ENCODE measurements at places on chromosomes 4 and X.
A peak's percentile ranks its signal among the peaks of the same experiment; 100 is the strongest.

- no peak for DNase-seq
Measured at GRCh38 chrX:116232833-116233232, 62.3 kb downstream of the AGTR2 start.

GRCh38 chrX:13091111-13091765, 46.8 kb upstream of the FAM9C start:
- DNase-seq: no peak

- DNase-seq: no peak
Measured at GRCh38 chr4:15410750-15411149, 17.1 kb upstream of the C1QTNF7 start.

DNA sequence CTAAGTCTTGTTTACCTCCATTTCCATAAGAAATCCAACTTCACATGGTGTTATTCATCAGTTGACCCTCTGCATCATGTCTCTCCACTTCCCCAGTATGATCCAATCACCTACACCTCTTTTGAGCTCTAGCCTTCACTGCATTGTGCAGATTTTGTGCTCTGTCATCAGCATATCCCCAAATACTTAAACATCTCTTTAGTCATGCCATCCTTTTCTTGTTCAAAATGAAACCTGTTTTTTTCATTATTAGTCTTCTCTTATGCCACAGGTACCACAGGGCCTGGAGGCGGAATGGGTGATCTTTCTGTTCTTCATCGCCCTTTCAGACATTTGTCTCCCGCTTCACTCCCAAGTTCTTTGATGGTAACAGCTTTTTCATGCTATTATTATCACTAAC, 382.7 kb upstream of the GALNTL6 start:
- DNase-seq: no peak

GRCh38 chr4:10029403-10029802, 8.1 kb upstream of the SLC2A9 start:
- DNase-seq: no peak

DNA sequence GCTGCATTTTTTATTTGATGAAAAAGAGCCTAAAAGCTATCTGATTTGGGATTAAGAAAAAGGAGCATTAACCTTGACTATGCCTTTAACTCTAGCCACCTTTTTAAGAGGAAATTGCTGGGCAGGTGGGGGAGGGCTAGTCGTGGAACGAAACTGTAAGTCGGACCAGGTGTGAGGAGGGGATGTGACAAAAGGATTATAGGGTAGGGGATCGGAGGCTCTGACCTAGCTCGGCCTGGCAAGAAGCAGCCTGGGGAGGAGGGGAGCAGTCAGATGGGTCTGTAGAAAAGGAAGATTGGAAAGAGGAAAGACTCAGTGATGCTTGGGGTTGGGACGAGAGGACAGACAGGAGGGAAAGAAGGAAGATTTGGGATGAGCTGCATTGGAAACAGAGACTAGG, 21.1 kb upstream of the SPCS3 start:
- no peak for DNase-seq

DNA sequence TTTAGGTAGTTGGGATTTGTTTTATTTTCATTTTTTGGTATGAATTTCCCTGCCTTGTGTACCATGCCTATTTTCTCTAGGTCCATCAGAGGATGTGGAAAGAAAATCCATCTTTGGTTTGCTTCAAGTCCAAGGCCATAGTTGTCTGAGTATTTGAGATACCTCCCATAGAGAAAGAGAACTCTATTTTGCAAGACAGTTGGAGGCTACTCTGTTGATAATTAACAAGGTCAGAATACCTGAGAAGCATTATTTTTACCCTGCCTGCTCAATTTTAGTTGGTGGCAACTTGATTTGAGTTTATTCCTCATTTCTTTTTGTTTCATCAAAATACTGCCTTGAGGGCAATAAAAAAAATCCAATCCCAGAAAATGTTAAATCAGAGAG, 30.8 kb downstream of the BMP3 start:
- no peak for DNase-seq

DNA sequence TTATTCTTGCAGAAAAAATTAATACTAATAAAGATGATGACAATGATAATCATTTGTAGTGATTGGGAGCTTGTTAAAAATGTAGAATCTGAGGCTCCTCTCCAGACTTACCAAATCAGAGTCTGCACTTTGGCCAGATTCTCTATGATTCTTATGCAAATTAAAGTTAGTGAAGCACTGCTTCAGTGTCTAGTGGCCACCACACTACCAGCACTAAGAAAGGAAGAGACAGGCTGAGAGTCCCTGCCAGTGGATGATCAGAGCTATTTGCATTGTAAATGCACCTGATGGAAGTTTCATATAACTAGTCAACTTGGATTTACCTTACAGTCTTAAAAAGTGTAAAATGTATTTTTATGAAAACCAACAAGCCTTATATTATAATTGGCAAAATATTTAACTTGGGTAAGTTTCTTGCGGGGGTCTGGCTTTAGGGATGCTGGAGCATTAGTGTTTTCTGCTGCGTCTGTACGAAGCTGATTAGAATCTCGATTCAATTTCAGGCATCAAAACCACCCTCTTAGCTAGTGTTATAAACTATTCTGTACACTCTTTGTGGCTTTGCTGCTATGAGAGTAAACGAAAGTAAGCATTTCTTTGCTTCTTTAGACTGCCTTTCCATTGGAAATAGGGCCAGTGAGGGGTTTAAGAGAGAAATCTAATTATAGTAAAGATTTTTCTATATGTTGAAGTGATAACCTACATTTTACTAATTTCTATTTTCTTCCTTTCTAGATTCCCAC, 114.1 kb downstream of the TLL1 start:
- no peak for DNase-seq

GRCh38 chr4:15353207-15353606, 74.6 kb upstream of the C1QTNF7 start:
- DNase-seq: no peak

DNA sequence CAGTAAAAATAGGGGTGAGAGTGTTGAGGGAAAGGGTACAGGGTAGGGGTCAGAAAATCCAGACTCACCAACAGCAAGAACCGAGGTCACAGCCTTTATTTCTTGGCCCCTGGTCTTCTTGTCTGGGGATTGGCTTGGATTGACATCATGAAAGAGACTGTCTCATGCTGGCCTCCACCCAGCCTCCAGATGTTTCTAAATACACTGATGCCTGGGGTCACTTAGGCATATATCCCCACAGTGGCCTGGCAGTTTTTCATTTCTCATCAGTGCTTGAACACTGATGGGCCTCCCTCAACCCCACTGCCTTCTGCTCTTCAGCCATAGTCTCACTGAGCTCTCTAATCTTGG, 173.9 kb downstream of the RTL9 start:
- DNase-seq: no peak

DNA sequence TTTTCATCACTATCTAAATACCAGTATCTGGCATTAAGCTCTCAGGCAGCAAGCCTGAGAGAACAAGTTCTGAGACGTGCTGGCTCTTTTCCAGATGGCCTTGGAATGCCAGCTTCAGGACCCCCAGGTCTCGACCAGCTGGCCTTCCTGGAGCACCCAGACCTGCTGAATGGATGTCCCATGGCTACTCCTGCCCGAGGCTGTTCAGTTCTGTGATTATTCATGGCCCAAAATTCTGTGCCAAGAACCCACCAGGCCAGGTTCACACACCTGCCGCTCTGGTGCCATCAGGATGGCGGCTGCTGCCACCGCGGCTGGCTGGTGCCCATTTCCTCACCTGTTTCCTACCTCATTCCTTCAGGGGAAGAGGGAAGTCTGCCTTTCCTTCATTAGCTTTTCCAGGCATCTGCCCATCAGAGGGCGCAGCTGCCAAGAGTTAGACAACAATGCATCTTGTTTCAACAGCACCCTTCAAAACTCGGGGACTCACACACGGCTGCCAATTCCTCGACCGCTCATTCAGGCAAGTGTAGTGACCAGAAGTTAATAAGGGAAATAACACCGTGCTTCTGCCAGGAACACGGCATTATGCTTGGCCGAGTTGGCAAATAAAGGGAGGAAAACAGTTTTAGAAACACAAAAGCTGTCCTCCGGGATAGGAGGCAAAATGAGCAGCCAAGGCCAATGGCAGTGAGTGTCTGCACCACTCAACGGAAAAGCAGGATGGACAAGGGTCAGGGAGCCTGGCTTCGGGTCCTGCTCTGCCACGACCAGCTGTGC, 173.8 kb downstream of the NSUN7 start:
- DNase-seq: no peak

- DNase-seq: no peak
Measured at GRCh38 chrX:40182615-40183014, 84.9 kb upstream of the BCOR start.

- DNase-seq: no peak
Measured at GRCh38 chrX:135984791-135985156, 461 bp upstream of the SLC9A6 start.

GRCh38 chr4:163087805-163088204, 78.9 kb downstream of the NAF1 start:
- DNase-seq: no peak

GRCh38 chrX:6227453-6227835, 1.2 kb downstream of the NLGN4X start:
- no peak for DNase-seq

GRCh38 chr4:24674279-24674678, 89.9 kb upstream of the DHX15 start:
- no peak for DNase-seq

- no peak for DNase-seq
Measured at GRCh38 chr4:3771164-3771809, 5.1 kb downstream of the ADRA2C start.

- DNase-seq: no peak
Measured at GRCh38 chr4:3250956-3251690, 2.2 kb downstream of the MSANTD1 start.

DNA sequence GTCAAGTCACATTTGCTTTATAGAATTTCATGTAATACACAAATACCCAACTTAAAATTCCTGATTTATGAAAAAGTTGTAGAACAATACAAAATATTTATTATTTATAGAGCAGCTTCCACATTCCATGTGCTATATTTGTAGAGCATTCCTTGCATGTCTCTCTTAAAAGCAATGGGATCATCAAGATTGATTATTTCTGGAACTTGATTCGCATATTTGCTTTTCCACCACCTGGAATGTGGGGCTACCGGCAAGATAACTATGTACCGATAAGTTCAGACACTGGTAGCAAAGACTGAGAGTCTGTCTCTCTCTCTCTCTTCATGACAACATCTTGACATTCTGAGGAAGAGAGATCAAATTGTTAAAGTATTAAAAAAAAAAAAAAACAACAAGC, 59.3 kb downstream of the MAPK10 start:
- no peak for DNase-seq

GRCh38 chrX:19540076-19540475, 24.8 kb upstream of the MAP3K15 start:
- DNase-seq: no peak

- DNase-seq: peak; percentile 54
Measured at GRCh38 chr4:602559-602942, 22.8 kb upstream of the PDE6B start.

DNA sequence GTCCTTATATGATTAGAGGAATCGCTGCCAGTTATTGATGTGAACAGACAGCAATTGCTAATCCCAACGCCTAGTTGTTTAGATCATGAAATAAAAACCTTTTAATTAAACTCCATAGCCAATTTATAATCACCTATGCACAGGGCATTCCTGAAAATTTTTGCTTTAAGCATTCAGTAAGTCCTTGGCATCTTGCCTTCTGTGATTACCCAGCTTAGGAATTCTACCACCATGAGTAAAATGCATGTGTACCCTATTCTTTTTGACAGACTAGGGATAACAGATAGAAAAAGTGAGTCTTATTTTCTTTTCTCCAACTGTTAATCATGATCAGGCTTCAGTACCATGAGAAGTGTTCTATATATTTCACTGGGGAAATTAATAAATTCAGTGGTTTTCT, 995.3 kb upstream of the GRIA3 start:
- no peak for DNase-seq

- no peak for DNase-seq
Measured at GRCh38 chr4:45638641-45639040, 485.2 kb downstream of the GABRG1 start.

DNA sequence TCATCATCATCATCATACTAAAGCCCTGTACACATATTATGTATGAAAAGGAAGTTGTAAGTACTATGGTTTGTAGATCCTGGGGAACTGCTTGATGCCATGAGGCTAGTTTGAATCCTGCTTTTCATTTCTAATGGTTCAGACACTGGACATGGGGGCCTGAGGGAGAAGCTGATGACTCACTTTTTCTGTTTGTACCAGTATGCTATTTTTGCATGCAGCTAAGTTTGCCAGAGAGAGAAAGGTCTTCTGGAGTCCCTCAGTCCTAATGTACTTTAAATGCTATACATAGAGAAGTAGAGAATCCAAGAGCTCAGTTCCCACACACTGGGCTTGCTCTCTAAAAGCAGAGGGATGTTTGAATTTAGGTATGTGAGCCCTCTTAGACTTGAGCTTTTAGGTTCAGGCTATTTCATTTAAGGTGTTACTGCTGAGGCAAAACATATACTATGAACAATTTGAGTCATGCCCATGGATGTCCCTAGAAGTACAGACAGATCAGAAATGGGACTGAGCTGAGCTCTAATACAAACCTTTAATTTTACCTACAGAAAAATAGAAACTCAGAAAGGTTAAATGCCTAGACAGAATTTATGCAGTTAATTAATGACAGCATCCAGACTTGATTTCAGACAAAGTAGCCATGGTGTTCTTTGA, 17.6 kb upstream of the HS3ST1 start:
- no peak for DNase-seq

DNA sequence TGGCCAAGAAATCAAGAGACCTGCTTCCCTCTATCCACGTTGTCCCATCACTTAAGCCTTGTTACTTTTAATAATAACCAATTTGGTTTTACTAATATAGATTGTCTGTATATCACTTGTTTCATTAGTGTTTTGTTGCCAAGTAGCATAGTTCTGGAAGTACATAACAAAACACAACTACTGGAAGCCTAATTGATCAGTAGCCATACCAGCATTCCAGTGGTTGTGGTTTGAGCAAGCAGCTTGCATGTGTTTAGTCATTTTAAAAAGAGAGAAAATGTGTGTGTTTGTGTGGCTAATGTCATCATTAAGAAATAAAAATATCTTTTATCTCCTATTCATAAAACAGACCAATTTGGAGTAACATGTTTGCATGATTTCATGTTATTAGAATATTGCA, 70.8 kb downstream of the PTPN13 start:
- no peak for DNase-seq

DNA sequence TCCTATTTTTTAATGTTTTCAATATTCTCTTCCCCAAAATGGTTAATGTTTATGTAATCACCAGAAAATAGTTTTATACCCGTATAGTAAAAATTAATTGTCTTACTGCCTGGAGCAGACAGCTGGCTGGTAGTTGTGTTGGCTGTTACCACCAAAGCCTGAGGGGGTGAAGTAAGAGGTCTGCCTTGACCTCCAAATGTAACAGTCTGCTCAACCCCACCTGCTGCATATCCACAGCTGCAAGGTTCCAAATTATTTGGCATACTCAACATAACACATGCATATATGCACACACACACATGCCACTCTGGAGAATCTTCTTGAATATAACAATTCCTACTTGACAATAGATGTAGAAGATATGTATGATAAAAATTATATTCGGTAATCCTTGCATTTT, 624.3 kb downstream of the ADGRL3 start:
- no peak for DNase-seq

DNA sequence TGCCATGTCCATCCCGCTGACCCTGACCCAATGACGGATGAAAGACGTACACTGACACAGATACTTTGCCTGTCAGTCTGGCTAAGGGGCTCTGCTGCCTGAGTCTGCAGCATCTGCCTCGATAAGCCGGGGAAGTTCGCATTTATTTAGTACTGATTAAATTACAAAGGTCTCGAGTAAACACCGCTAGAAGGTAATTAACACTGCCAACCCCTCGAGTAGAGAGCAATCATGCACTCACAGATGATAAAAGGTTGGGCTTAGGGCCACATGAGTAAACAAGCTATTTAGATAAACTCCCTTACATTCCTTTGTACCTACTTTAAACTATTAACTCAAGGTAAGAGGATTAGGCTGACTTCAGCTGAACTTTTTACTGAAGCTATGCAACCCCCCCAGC, 16.0 kb upstream of the RBMXL3 start:
- DNase-seq: no peak

All from stimulated activated CD8-positive, alpha-beta memory T cell treated with anti-CD3 and anti-CD28 coated beads, Interleukin-4, amount 100 ng/mL, for 24 hours (primary cell).